ENCODE measurements at places on chromosomes 5 and 9. TPM values are rescaled to one million over a fixed set of nuclear protein-coding genes. Genes with fewer than 3 reads are reported as not detected.

The LRRC8A gene
- 10.6 TPM for total RNA-seq

The TAF11L5 gene
- total RNA-seq, result not detected

The MED22 gene
- total RNA-seq, result 22.7 TPM

The TTLL11 gene
- total RNA-seq, result 14.2 TPM

The DCAF10 gene
- total RNA-seq, result 13.3 TPM

The TMC1 gene
- 0.49 TPM for total RNA-seq

The CCDC183 gene
- 0.84 TPM for total RNA-seq

The BTNL3 gene
- total RNA-seq, result not detected

The SLC2A6 gene
- 0.44 TPM for total RNA-seq

The SPATA31A3 gene
- total RNA-seq, result not detected

The STX17 gene
- 15.0 TPM for total RNA-seq

The POU4F3 gene
- total RNA-seq, result 0.04 TPM

GRCh38 chr9:131119600-131119999 is 5.8 kb upstream of the NUP214 start:
- no peak overlapping the region for H3K27ac ChIP-seq
- peaks cover 5% of the 10 kb centered on the region for H3K36me3 ChIP-seq
- peaks cover 4% of the 10 kb centered on the region for H3K4me1 ChIP-seq
- no peaks in the 10 kb centered on the region for H3K27me3 ChIP-seq
- no peak for DNase-seq
- no peak overlapping the region for H3K4me3 ChIP-seq

DNA sequence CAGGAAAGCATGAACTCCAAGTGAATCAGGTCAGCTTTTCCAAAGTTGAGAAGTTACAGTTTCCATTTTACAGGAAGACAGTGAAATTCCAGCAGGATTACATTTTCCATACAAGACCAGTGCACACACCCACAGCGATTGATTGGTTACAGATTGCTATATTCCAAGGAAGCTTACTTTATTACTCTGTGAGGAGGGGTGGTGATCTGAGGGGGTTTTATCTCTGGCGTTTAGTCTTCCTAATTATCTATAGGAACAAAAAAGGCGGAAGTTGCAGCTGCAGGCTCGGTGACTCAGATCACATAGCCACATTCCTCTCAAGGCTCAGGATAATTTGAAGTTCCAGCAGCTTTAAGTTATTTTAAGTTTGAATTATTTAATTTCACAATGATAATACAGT is 450.4 kb upstream of the NMUR2 start:
- H3K4me3 ChIP-seq, result no peak overlapping the region
- no peaks in the 10 kb centered on the region for H3K36me3 ChIP-seq
- H3K27ac ChIP-seq, result no peak overlapping the region
- peak; percentile 14 for DNase-seq
- no peaks in the 10 kb centered on the region for H3K4me1 ChIP-seq
- H3K27me3 ChIP-seq, result no peaks in the 10 kb centered on the region

GRCh38 chr9:76827296-76828080 is 63.2 kb downstream of the PCA3 start:
- H3K27me3 ChIP-seq, result no peaks in the 10 kb centered on the region
- H3K4me3 ChIP-seq, result no peak overlapping the region
- no peak for DNase-seq
- H3K4me1 ChIP-seq, result no peaks in the 10 kb centered on the region

- H3K4me3 ChIP-seq, result no peak overlapping the region
- peak; percentile 97 for DNase-seq
- H3K4me1 ChIP-seq, result peaks cover 22% of the 10 kb centered on the region
- H3K27me3 ChIP-seq, result no peaks in the 10 kb centered on the region
- peak overlapping the region; percentile 87 for H3K27ac ChIP-seq
These were observed 602.4 kb upstream of the CLINT1 start for GRCh38 chr5:158461240-158461854.

DNA sequence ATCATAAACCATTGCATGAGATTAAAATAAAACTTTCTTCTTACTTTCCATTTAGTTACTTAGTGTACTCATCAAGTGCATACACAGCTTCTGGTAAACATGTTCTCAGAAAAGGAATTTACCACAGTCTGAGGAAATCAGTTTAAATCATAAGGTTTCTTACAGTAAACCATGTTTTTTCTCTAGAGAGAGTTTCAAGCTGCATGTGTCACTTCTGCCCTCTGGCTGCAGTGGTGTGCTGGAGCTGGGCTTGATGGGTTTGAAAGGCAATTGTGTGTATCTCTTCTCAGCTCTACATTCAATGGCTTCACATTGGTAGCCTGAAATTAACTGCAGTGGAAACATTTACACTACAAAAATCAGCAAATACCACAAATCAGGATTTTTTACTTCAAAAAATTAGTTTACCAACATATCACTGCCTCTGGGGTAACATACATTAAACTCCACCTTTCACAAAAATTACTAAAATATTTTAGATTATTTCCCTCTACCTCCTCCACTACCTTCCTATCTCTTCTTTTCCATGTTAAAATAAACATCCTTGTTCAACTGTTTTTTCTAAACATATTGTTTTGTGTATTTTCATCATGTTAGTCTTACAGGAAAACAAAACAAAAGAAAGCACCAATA is 414.3 kb downstream of the ANXA1 start:
- no peak overlapping the region for H3K27ac ChIP-seq
- no peaks in the 10 kb centered on the region for H3K4me1 ChIP-seq
- no peaks in the 10 kb centered on the region for H3K27me3 ChIP-seq
- H3K4me3 ChIP-seq, result no peak overlapping the region
- H3K36me3 ChIP-seq, result no peaks in the 10 kb centered on the region

DNA sequence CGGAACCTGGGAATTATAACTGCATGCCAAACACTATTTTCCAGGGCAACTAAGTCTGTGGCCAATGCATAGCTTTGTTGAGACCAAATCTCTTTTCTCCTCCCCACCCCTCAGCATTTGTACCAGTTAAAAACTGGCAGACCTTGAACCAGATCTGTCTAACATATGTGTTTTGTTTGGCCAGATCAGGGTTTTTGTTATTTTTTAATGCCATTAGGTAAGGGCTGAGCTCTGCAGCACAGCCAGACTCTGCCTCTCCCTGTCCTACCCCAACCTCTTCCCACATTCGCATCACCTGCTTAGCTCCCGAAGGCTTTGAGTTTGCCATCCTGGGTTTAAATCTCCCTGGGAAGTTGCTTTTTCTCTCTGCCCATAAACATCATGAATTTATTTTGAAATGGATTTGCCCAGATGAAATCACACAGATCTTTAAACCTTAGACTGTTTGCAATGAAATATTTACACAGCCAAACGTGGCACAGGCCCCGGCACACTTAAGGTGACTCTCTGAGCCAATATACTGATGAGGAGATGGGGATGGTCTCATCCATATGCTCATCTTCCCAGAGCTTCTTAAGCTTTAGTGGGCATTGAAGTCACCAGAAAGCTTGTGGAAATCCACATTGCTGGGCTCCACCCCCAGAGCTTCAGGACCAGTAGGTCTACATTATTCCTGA is 54.0 kb upstream of the ALDH1B1 start:
- H3K27ac ChIP-seq, result no peak overlapping the region
- no peaks in the 10 kb centered on the region for H3K27me3 ChIP-seq
- H3K36me3 ChIP-seq, result no peaks in the 10 kb centered on the region

- DNase-seq, result no peak
- H3K4me3 ChIP-seq, result no peak overlapping the region
- H3K4me1 ChIP-seq, result peaks cover 13% of the 10 kb centered on the region
- no peak overlapping the region for H3K27ac ChIP-seq
- H3K36me3 ChIP-seq, result peaks cover 18% of the 10 kb centered on the region
These were observed 52.3 kb downstream of the NFIB start for GRCh38 chr9:14261616-14262015.

DNA sequence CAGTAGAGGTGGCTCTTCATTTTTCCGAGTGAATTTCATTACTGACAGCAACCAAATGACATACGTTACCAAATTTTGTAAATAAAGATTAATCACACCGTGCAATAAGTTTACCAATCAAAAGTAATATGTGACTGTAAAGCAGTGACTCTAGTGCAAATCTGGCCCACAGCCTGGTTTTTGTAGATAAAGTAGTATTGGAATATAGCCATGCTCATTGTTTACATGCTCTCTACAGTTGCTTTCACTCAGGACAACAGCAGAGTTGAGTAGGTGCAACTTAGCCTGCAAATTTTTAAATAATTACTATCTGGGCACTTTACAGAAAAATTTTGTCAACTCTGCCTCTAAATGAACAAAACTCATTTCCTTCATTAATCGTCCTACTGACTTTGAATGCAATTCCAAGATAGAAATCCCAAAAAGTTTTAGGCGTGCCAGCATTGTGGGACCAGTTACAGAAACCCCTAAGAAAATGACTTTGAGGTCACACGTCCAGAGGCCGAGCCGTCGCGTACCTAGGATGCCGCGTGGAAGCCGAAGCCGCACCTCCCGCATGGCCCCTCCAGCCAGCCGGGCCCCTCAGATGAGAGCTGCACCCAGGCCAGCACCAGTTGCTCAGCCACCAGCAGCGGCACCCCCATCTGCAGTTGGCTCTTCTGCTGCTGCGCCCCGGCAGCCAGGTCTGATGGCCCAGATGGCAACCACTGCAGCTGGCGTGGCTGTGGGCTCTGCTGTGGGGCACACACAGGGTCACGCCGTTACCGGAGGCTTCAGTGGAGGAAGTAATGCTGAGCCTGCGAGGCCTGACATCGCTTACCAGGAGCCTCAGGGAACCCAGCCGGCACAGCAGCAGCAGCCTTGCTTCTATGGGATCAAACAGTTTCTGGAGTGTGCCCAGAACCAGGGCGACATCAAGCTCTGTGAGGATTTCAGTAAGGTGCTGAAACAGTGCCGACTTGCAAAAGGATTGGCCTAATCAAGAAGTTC is 180.7 kb upstream of the TLE4 start:
- H3K36me3 ChIP-seq, result no peaks in the 10 kb centered on the region
- H3K4me1 ChIP-seq, result no peaks in the 10 kb centered on the region
- no peak overlapping the region for H3K4me3 ChIP-seq
- H3K27ac ChIP-seq, result no peak overlapping the region

DNA sequence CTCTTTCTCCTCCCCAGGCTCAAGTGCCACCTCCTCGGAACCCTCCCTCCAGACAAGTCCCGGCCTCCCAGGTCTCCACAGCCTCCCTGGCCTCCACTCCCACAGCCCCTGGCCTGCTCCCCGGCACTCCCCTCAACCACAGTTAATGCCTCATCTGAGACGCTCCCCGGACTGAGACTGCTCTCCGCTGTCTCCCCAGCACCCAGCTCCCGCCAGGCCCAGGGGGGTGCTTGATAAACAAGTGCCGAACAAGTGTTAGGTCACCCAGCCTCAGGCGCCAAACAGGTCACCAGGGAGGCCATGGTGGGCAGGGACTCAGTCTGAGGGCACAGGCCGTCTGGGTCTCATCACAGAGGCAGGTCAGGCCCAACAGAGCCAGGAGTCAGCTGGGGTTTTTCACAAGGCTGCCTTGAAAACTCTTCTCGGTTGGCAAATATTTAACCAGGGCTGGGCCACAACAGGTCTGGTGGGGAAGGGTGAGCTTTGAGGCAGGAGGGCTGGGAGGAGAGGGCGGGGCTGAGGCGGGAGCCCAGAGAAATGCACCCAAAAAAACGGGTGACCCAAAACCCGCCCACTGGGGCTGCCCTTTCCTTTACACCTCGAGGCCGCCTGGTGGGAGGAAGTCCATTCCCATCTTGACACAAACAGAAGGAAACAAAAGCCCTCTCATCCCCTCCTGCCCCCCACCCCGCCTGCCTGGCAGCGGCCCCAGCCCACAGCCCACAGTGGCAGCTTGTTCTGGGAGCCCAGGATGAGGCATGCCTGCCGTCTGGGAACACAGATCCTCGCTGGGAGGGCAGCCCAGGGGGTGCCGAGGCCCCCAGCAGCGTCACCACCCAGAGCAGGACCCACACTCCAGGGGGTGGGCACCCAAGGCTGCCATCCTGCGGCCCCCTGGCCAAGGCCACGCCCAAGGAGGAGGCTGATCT is 66.6 kb upstream of the STXBP1 start:
- peak overlapping the region; percentile 69 for H3K27ac ChIP-seq
- DNase-seq, result no peak
- H3K36me3 ChIP-seq, result peaks cover 14% of the 10 kb centered on the region
- H3K4me1 ChIP-seq, result peaks cover 74% of the 10 kb centered on the region
- no peak overlapping the region for H3K4me3 ChIP-seq

DNA sequence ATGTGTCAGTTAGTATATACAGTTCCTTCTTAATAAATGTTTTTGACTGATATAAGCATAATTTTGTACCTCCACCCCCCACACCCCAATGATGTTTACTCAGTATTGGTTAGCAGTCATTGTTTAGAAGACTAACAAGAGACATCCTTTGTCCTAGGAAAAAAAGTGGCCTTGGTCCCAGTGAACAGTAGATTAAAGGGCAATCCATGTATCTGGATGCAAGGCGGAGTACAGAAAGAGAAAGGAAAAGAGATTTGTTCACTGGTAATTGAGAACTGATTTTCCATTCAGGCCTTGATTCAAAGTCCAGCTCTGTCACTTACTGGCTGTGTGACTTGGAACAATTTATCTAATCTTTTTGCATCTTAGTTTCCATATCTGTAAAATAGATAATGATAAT is 4.6 kb downstream of the RALGPS1 start:
- no peak overlapping the region for H3K27ac ChIP-seq
- no peaks in the 10 kb centered on the region for H3K36me3 ChIP-seq
- peaks cover 7% of the 10 kb centered on the region for H3K4me1 ChIP-seq
- peaks cover 3% of the 10 kb centered on the region for H3K27me3 ChIP-seq
- no peak overlapping the region for H3K4me3 ChIP-seq
- DNase-seq, result peak; percentile 59

- no peaks in the 10 kb centered on the region for H3K4me1 ChIP-seq
- H3K36me3 ChIP-seq, result no peaks in the 10 kb centered on the region
- H3K4me3 ChIP-seq, result no peak overlapping the region
- DNase-seq, result no peak
- no peak overlapping the region for H3K27ac ChIP-seq
These were observed 18.4 kb upstream of the DEPDC1B start for GRCh38 chr5:60718166-60718892.

DNA sequence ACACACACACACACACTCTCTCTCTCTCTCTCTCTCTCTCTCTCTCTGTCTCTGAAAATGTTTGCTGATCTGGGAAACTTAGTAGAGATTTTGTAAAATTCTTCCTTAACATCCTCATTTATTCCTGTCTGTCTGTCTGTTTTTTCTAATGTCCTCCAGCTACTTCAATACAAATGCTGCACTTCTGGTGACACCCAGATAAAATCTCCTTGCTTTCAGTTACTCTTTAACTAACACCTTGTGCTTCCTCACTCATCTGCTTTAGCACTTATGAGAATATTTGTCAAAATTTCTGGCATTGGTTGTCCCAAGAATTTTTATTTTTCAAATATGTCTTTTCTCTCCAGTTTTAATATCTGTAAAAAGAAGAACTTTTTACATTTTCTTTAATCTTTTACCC is 35.0 kb upstream of the ARRDC3 start:
- no peak for DNase-seq
- H3K27ac ChIP-seq, result no peak overlapping the region
- H3K4me1 ChIP-seq, result no peaks in the 10 kb centered on the region
- H3K27me3 ChIP-seq, result no peaks in the 10 kb centered on the region

Data from muscle of leg (tissue), 16 donors.